ENCODE measurements at places on chromosomes 1 and 21.

GRCh38 chr1:192933744-192934143 is 124.9 kb downstream of the RGS2 start:
- DNase-seq = no peak

- DNase-seq = no peak
These were observed 144.9 kb downstream of the TOMM20 start for GRCh38 chr1:234983564-234984238.

GRCh38 chr21:42786884-42787283 is 92.5 kb downstream of the WDR4 start:
- no peak for DNase-seq

- DNase-seq = no peak
These were observed 3.0 kb downstream of the PAXBP1 start for GRCh38 chr21:32768530-32768929.

DNA sequence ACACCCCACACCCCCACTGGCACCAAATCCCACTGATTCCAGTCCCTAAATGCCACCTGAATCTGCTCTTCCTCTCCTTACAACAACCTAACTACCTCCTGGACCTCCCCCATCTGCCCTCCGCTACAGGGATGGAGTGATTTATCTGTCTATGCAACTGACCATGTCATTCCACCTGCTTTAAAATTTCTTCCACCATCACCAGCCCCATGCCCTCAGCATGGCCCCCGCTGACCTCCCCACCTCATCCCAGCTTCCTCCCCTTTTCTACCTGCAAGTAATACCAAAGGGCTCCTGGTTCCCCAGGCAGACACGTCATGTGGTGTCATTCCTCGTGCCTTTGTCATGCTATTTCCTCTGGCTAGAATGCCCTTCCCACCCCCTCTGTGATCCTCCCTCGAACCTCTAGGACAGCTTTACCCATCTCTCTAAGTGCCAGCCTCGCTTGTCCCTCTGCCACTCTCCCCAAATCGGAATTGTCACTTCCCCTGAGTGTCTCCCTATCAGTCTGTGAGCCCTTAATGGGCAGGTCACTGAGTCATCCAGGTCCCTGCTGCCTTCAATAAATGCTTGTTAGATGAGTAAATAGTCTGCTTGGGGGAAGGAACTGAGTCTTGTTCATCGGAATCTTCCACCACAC is 3.7 kb downstream of the GJB4 start:
- DNase-seq = peak; percentile 61

DNA sequence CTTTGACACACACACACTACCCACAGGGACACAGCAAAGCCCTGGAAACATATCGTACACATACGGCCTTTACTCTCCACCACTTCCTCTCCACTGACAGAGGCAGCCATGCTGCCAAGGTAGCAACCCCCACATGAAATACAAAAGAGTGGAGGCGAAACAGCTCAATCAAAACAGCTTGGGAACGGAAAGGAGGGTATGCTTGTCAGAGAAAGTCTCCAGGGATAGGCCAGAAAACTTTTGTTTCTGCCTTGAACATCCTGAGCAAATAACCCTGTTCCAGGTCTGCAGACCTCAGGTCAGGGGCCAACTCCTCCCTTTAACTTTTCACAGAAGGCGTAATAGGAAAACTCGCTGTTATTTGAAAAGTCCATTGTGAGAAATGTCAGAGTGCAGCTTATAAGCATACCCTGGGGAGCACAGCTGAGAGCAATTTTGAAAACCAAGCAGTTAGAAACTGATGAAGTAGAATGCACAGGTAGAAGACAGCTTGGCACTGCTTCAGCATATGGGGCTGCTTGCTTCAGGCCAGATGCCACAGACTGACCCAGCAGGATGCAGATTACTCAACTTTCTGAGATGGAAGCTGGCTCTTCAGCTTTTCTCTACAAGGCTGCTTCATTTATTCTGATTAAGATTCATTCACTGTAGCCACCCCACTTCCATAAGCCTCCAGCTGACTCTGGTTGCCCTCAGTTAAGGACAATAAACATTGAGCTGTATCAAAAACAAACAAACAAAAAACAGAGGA is 18.0 kb downstream of the KIAA0319L start:
- no peak for DNase-seq

Data from HS-5 (cell line).